Stimulated activated CD4-positive, alpha-beta T cell treated with anti-CD3 and anti-CD28 coated beads, Interleukin-1b, Interleukin-23, amount 100 ng/mL, for 1 hour (primary cell): ENCODE measurements at places on chromosomes 3 and 15.

DNA sequence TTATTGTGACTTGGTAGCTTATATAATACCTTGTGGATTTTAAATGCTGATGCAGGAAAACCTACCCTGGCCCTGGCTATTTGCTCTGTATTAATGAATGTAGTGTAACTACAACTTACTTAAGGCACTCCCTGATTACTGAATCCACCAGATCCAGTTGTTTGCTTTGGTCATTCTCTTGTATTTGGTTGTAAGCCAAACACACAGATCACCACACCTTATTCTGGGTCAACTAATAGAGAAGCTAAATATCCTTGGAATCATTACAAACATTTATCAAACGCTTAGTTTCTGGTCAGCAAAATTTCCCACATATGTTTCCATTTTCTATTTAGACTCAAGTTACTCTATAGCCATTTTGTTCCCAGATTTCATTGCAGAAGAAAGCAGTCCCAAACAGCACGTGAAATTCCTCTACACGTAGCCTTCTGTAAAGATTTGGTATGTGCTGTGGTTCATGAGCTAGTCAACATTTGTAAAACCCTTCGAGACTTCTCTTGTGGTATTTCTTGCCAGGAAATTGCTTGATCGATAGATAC is 322.6 kb downstream of the MEX3B start:
- no peak for DNase-seq

GRCh38 chr3:112973325-112974177 is 1.4 kb downstream of the CD200R1 start:
- DNase-seq: no peak

DNA sequence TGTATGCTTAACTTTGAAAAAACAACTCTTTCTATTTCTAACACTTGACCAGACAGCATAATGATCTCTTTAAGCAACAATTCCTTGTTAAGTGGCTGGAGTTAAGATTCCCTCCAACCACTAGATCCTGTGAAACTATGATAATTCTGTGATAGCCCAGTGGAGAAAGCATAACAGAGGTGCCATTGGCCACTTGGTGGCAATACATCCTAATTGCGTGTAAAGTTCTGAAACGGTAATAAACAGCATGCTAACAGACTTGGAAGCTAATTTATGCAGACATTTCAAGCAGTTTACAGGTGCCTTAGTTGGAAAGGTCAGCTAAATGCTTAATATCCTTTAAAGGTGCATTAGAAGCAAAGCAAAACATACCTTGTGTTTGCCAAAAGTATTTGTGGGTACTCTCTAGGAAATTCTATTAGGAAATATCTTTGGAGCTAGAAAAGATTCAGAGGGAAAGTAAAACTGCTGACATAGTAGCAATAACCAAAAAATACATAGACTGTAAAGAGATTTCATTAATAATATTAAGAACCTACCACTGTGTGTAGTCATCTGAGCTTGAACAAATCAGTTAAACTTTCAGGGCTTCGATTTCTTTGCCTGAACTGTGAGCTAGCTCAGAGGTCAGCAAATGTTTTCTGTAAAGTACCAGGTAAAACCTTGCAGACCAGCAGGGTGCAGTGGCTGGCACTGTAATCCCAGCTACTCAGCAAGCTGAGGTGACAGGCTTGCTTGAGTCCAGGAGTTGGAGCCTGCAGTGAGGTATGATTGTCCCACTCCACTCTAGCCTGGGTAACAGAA is 19.0 kb upstream of the CSTA start:
- no peak for DNase-seq

GRCh38 chr3:30685267-30685667 is 78.9 kb downstream of the TGFBR2 start:
- DNase-seq: no peak

DNA sequence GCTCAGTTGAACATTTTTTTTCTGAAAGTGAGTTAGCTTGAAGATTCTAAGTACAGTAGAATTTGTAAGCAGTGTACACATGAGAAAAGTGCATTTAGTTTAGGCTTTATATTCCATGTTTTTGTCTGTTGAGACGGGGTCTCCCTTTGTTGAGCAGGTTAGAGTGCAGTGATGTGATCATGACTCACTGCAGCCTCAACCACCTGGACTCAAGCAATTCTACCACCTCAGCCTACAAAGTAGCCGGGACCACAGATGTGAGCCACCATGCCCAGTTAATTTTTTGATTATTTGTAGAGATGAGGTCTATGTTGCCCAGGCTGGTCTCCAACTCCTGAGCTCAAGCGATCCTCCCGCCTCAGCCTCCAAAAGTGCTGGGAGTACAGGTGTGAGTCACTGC is 5.3 kb upstream of the CSNK1G1 start:
- DNase-seq: no peak

DNA sequence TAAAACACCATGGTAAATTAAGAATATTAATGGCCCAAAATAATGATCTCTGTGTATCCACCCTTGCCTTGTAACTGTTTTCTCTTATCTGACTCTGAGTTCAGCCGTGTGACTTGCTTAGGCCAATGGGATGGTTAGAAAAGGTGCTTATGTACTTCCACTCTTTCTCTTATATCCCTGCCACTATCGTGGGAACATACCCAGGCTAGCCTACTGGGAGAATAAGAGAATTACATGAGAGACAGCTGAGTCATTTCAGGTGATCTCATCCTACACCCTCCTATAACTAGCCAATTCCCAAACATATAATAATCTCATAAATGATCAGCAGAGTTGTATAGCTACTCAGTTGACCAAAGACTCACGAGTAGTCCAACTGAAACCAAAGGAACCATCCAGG is 98.3 kb upstream of the ABI3BP start:
- no peak for DNase-seq

DNA sequence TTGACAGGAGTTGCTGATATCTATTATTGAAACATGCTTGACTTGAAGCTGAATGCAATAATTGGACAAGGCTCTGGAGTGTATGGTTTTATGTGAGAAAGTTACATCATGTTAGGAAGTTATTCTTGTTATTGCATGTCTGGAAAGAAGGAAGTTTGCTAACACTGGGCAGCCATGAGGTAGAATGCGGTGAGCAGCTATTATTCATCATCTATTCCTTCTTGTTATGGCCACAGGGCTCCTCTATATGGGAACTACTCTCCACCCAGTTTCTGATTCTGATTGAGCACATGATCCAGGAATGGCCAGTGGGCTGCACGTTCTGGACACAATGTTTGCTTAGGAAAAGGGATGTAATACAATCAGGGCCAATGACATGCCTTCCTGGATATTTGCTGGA is 37.8 kb upstream of the SCN5A start:
- no peak for DNase-seq

- no peak for DNase-seq
Observed at GRCh38 chr3:95911767-95912166, 902.6 kb upstream of the EPHA6 start.

- DNase-seq: no peak
Observed at GRCh38 chr15:52093539-52094510, 18.8 kb downstream of the BCL2L10 start.

DNA sequence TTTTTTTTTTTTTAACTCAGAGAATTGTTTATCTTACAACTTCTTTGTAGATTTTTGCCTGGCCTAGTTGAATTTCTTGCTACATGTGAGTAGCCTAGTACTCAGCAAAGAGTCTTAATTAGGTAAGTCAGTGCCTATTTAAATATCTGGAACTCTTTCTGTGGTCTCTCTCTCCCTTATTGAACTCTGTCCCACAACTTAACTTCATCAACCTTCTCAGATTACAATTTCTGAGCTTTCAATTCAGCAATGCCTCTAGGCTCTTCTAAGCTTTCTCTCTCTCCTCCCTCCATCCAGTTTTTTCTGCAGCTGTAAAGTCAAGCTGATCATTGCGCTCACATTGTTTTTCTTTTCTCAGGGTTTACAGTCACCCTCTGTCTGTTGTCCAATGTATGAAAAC is 517.6 kb upstream of the ROBO1 start:
- no peak for DNase-seq

DNA sequence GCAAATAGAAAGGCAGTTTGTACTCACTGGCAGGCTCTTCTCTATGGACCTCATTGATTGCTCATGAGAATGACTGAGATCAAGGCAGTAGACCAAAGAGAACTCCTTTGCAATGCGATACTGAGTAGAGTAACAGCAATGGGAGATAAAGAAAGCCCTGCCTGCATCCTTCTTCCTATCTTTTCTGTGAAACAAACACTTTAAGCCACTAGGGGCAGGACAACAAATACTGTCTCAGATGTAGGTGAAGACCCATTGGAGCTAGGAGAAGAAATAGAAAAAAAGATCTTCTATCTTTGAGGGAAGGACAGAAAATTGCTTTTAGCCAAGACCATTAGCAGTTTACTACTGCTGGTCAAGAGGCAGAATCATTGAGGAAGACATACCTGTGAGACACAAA is 117.6 kb upstream of the IGSF10 start:
- no peak for DNase-seq

DNA sequence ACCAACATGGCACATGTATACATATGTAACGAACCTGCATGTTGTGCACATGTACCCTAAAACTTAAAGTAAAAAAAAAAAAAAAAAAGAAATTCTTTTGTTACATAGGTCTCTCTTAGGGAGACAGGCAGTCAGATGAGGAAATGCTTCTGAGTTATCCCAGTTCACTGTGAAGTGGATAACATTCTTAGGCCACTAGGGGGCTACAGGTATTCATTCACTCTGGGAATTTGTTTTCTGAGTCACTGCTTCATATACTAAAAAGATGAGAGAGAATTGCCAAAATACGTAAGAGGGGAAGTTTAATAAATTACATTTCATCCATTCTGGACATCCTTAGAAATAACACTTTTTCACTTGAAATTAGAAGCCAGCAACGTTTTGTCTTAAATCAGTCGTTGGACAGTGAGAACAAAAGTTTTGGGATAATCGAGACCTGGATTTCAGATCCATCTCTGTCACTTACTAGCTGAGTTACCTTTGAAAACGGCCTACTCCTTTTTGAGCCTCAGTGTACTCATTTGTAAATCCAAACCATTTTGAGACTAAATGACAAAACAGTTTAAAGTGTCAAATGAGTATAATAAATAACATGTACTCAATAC is 738.4 kb upstream of the ALCAM start:
- no peak for DNase-seq
